ENCODE measurements at places on chromosomes 2 and 18.

DNA sequence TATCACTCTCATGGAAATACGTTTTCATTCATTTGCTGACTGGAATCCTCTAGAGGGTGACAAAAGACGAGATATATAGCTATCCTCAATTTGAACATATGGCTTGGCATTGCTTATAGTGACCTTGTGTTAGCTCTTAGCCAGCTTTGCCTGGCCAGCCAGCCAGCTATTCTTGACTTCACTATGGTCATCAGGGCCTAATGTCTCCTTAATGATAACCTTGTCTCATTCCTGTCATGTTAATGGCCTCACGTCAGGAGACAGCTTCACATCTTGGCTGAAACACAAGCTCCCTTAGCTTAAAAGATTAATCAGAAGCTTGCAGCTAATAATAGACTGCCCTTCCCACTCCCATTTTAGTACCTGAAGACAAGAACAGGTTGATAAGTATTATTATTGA is 1517.5 kb upstream of the PIK3C3 start:
- no peak for DNase-seq

DNA sequence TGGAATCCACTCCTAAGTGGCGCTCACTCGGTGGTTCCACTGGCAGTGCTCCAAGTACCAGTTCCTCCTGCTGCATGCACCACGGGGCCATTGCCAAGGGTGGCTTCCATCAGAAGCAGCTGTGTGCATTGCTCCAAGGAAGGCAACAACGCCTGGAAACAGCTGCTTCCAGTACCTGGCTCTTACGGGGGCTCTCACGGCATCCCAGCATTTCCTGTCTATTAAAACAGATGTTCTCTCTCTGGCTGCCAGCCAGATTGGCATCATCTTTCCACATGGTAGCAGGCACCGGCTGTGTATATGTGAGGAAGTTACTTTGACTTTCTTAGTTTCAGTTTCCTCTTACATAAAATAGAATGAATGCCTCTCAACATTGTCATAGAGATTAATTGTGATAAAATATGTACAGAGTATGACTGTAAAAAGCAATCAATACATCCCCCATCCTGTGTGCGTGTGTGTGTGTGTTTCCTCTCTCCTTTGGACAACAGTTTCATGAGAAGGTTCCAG is 84.9 kb downstream of the CMPK2 start:
- DNase-seq, result no peak

DNA sequence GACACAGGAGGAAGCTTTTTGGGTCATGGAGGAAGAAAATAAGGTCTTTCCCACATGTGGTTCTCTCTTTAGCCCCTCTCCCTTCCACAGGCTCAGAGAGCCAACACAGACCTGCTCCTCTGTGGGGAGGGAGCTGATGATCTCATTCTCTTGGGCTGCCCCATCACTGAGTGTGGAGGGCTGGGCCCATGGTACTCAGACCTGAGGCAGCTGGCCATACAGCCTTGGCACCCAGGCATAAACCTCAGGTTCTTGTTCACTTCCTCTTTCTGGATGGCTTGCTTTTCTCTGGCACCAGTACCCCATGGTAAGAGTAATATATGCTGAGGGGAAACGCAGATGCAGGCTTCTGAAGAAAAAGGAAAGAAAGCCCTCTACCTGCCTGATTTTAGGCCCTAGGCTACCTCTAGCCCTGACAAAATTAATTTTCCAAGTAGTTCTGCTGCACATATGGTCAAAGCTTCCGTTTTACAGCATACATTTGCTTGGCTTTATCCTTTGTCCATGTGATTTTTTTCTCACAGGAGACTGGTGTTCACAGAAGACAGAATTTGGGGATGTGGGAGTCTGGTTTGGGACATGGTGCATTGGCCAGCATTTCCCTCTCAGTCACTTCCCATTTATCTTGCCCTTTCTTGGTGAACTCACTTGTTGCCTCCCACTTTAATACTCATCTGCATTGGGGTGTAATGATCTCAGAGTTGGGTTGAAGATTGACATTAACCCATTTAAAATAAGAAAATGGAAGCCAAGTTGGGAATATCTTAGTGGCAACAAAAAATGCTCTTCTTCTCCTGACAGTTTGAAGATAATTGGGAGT is 11.1 kb downstream of the DHRS9 start:
- no peak for DNase-seq

GRCh38 chr18:78676622-78677482 is 302.8 kb upstream of the SALL3 start:
- DNase-seq, result no peak

DNA sequence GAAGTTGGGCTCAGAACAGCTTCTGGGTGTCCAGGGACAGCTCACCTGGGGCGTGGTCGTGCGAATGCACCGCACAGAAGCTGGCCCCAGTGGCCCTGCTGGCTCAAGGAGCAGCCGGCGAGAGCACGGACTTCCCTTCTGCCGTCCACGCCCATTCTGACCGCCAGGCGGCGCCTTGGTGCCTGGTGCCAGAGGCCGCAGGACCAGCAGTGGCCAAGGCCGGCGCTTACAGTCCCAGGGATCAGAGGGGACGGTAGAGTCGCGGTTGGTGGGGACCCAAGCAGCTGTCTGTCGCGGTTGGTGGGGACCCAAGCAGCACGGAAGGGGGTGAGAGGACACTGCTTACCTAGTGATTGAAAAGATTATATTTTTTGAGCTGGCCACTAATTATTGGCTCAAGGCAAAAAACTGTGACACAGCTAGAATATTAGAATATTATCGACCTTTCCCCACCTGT is 25.7 kb downstream of the NPPC start:
- peak; percentile 77 for DNase-seq

GRCh38 chr2:170404846-170405245 is 226.9 kb downstream of the MYO3B start:
- DNase-seq, result no peak

- DNase-seq, result no peak
Measured at GRCh38 chr2:46379213-46380037, 82.2 kb downstream of the EPAS1 start.

GRCh38 chr2:8709611-8710010 is 27.8 kb downstream of the ID2 start:
- no peak for DNase-seq

DNA sequence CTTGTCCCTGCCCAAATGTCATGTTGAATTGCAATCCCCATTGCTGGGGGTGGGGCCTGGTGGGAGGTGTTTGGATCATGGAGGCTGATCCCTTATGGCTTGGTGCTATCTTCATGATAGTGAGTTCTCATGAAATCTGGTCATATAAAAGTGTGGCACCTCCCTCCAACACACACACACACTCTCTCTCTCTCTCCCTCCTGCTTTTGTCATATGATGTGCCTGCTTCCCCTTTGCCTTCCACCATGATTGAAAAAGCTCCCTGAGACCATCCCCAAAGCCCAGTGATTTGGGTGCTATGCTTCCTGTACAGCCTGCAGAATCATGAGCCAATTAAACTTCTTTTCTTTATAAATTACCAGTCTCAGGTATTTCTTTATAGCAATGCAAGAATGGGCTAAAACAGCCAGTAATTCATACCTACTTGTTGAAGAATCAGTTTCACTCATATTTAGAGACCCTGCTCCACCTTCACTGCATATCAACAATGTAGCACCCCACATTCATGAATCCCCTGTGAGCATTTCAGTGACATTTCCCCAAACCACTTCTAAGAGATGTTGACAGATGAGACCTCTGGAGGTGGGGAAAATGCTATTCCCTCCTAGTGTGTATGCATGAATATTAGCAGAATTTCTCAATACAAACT is 54.8 kb upstream of the STK17B start:
- no peak for DNase-seq

DNA sequence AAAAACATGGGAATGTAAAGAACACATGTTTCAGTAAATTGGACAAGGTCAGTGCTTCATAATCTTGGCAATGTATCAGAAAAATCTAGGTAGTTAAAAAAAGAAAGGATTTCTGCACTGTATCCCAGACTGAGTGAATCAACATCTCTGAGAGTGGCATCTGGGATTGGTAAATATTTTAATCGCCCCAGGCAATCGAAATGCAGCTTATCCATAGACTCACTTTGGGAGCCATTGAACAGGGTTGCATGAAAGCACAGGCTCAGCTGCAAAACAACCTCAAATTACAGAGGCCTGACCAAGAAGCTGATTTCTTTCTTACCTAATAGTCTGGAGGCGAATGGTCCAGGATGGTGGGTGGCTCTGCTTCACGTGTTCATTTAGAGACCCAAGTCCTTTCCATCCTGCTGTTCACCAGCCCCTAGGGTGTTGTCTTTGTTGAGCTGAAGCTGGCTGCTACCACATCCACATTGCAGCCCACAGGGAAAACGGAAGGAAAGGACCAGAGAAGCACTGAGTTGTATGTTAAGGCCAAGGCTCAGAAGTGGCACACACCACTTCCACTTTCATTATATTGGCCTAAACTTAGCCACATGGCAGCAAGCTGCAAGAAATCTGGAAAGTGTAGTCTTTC is 59.0 kb downstream of the MOGAT1 start:
- no peak for DNase-seq

GRCh38 chr2:932320-933115 is 18.1 kb upstream of the SNTG2 start:
- DNase-seq, result no peak

DNA sequence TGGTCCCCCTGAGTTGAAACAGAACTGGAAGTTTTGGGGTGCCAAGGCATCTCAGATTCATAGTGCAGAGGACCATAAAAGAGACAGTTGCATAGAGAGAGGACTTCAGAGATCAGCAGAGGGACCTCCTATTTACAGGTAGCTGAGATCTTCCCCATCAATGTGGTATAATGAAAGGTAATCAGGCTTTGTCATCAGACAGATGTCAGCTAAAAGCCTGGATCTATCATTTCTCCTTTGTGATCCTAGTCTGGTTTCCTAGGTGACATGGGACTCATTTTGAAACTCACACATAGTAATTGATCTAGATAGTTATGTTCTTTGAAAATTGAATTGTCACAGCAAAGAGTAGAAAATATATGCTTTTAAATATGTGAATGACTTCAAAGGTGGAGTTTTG is 443.5 kb upstream of the MAP2 start:
- DNase-seq, result no peak

GRCh38 chr2:8685697-8686358 is 4.0 kb downstream of the ID2 start:
- peak; percentile 71 for DNase-seq

- DNase-seq, result no peak
Measured at GRCh38 chr2:138997856-138998517, 217.8 kb upstream of the NXPH2 start.

GRCh38 chr2:27741673-27742072 is 29.8 kb upstream of the MRPL33 start:
- no peak for DNase-seq

- no peak for DNase-seq
Measured at GRCh38 chr2:138814123-138814898, 34.1 kb upstream of the NXPH2 start.

- DNase-seq, result no peak
Measured at GRCh38 chr18:57427429-57428201, 7.6 kb upstream of the ONECUT2 start.

DNA sequence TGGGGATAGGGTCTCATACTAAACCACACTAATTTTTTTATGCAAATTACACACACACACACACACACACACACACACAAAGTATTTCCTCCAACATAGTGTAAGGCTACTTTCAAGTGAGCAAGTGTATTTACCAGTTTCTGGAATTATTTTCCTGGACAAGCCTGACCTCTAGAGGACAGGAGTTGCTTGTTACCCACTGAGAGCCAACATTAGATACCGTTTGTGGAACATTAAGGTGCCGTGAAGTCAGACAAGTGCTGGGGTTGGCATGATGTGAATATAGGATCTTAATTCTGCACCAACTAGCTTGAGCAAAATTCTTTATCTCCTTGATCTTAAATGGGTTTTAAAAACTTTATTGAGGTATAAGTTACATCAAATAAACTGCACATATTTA is 39.3 kb upstream of the SERPINB2 start:
- peak; percentile 54 for DNase-seq

- DNase-seq, result peak; percentile 13
Measured at GRCh38 chr2:152861349-152861942, 143.0 kb downstream of the ARL6IP6 start.

DNA sequence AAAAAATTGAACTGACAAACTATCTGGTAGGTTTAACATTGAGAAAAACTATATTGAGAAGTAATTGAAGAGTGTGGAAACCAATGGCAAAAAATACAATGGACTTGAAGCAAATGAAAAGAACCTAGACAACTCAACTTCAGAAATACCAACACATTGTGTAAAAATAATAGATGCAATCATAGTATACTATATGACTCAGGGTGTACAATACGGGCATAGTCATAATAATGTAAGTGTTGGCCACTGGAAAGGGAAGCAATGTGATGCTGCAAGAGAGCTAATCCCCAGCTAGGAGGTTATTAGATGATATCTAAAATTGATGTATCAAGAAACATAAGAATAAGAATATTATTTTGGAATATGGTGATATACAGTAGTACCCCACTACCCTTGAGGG is 45.3 kb downstream of the SMAD7 start:
- no peak for DNase-seq

DNA sequence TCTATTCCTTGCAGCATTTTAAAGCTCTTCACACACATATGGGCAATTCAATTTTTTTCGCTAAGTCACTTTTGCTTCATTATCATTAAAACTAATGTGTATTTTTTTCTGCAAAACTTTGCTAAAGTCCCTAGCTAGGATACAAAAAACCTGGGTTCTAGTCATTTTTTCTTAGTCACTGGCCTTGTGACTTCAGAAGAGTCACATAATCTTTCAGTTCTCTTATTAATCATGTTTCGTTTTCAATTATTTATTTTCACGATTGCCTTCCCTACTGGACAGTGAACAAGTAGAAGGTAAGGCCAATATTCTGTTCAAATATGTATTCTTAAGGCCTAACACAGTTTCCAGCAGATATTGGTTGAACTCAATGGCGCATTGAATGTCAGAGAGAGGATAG is 60.9 kb upstream of the CYRIA start:
- DNase-seq, result no peak

GRCh38 chr2:218717262-218717661 is 6.6 kb downstream of the TTLL4 start:
- no peak for DNase-seq

DNA sequence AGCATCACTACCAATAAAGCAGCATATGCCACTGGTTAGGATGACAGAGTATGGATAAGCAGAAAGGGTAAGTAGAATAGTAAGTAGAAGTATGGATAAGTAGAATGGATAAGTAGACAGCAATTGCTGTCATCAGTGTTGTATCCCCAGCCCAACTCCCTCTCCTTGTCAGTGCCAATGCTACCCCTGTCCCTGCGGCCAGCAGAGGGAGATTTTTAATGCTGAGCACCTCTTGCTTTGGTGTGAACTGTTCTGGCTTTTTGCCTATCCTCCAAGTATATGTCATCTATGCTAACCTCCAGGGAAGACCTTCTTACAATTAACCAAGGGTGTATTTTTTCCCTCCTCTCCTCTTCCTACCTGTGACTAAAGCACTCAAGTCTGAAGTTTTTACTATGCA is 136.7 kb upstream of the SPHKAP start:
- DNase-seq, result peak; percentile 25

GRCh38 chr2:7015007-7015950 is 98.1 kb downstream of the RNF144A start:
- DNase-seq, result no peak

- no peak for DNase-seq
Measured at GRCh38 chr2:105786231-105787230, 41.8 kb downstream of the NCK2 start.
